Kidney epithelial cell (primary cell): ENCODE measurements at places on chromosomes 7 and 10.
A peak's percentile ranks its signal among the peaks of the same experiment; 100 is the strongest.

- DNase-seq = no peak
Observed at GRCh38 chr7:40916813-40917212, 782.0 kb downstream of the SUGCT start.

GRCh38 chr10:120495226-120496009, 38.4 kb downstream of the PLPP4 start:
- no peak for DNase-seq

- no peak for DNase-seq
Observed at GRCh38 chr7:155570171-155570958, 24.0 kb upstream of the CNPY1 start.

DNA sequence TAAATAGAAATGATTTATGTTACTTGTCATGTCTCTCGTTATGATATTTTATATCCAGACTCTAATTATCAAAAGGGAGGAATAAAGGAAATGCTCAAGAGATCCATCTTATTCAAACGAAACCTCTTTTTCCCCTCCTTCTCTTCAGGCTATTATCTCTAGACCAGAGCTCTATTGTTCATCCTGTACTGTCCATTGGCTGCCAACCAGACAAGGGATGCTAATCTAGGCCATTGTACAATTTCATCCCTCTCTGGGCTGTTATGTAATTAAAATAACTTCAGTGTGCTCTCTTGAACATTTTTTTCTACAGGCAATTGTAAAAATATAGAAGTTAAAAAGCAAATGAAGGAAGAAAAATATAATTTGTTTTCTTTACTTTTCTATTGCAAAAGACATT, 220.4 kb downstream of the HDAC9 start:
- no peak for DNase-seq

DNA sequence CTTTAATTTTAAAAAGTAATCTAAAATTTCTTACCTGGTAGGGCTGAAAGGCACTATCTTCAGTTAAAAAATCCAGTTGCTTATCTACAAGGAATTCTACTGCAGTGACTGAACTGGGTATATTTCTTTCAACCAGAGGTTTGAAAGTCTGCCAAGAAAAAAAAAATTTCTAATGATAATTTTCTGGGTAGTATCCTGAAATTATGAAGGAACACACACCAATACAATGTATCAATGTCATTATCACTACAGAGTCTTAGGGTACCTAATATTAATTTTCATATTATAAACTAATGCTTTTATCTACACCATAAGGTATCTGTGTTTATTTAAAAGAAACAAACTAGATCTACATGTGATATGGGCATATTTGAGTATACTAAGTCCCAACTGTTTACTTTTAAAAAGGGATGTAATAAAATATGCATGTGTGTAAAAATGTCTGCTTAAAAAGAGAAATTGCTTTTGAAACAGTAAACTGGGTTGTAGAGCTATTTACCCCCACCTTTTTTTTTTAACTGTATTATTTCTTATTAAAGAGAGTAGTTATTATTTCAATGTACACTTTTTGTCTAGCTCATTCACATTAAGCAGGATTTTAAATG, 131.6 kb downstream of the NRBF2 start:
- DNase-seq = no peak

- DNase-seq = no peak
Observed at GRCh38 chr10:131832056-131832685, 68.6 kb upstream of the PPP2R2D start.

DNA sequence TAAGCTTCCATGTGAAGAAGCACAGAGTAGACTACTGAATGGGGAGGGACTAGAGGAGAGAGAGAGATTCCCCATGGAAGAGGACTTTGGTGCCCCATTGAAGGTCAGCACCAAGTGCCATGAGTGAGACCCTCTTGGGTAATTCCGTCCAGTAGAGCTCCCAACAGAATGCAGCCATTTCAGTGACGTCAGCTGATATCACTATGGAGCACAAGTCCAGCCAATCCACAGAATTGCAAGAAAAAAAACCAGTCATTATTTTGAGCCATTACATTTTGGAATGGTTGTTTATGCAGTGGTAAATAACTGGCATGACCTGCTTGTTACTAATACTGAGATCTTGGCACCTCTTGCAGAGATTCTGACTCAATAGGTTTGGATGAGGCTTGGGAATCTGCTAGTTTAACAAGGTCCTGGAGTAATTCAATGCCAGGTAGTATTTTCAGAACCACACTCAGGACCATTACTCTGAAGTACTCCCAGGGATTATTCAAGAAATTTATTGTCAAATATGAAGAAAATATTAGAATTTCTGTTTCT, 52.6 kb upstream of the SP8 start:
- DNase-seq = no peak

DNA sequence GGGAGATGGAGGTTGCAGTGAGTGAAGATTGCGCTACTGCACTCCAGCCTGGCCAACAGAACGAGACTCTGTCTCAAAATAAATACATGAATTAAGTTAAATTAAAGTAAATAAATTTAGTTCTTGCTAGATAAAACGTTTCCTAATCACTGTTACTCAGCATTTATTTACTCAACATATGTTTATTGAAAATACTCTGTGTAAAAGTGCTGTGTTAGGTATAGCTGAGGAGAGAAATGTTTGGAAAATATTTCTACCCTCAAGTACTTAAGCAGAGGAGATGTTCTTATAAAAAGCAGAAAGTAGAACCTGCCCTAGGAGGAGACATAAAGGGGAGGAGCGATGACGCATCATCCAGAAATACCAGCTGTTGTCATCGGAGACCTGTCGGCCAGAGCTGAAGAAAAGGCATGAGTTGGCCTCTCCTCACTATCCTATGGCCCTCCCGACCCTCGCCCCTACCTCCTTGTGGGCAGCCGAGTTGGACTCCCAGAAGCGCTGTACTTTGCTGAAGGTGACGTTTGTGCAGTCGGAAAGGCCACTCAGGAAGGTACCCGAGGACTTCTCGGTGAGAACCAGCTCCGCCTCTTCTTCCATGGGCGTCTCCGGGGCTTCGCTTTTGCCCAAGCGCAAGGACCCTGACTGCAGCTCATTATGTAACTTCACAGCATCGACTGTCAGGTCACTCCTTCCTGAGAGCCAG, 1.1 kb downstream of the RRP12 start:
- DNase-seq = no peak

- no peak for DNase-seq
Observed at GRCh38 chr7:56537952-56538351, 421.7 kb upstream of the NUPR2 start.

- peak; percentile 7 for DNase-seq
Observed at GRCh38 chr10:42753126-42753506, 29.5 kb upstream of the BMS1 start.

DNA sequence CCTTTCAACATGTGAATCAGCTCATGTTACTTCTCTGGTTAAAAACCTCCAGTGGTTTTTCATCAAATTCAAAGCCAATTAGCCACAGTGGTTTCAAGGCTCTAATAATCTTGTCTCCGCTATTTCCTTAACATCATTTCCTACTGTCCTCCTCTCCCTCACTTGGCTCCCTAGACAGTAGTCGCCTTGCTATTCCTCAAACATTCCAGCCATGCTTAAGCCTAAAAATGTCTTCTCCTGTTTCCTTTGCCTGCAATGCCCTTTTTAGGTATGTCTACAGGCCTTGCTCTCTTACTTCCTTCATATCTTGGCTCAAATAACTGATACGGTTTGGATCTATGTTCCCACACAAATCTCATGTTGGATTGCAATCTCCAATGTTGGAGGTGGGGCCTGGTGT, 779.4 kb upstream of the LRRN3 start:
- DNase-seq = no peak

- DNase-seq = no peak
Observed at GRCh38 chr7:117149692-117150091, 173.2 kb downstream of the WNT2 start.

DNA sequence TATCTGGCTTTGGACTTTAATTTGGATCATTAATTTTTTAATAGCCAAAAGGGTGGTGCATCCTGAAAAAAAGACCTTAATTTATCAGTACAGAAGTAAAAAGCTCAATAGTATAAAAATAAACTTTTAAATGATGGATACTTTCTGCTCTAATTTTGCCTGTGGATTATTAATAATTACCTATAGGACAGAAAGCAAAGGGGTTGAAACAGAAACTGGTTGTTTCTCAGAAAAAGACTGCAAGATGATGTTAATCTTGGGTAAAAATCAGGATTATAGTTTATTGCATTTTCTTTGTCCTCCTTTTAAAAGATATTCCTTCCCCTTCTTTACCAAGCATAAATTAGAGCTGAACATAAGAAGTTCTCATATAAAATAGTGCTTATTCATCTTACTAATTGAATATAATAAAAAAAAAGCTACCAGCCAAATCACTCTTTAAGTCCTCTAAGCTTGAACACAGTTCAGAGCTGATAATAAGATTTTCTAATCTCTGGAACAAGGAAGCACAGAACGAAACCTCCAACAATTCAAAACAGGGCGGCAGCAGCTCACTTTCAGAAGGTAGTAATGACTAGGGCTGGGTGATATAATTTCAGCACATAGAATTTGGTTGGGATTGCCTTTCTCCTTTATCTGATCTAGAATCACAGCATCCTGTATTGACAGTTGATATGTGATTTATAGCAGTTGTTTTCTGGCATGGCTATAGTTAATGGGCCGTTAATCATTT, 8.1 kb upstream of the GPR85 start:
- no peak for DNase-seq

DNA sequence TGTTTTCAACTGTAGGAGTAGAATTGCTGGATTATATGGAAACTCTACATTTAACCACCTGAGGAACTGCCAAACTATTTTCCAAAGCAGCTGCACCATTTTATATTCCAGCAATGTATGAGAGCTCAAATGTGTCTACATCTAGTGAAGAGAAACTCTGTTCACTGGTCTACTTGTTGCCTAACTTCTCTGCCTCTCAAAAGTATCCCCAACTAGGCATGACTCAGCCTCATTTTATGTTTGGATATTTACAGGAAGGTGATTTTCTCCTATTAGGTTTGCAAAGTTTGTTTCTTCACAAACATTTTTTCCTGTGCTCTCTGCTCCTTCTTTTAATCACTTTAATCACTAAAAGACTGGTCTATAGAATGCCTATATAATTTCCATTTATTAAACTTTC, 37.1 kb upstream of the SRI start:
- no peak for DNase-seq

GRCh38 chr10:87694011-87694794, 34.5 kb downstream of the PAPSS2 start:
- DNase-seq = no peak

DNA sequence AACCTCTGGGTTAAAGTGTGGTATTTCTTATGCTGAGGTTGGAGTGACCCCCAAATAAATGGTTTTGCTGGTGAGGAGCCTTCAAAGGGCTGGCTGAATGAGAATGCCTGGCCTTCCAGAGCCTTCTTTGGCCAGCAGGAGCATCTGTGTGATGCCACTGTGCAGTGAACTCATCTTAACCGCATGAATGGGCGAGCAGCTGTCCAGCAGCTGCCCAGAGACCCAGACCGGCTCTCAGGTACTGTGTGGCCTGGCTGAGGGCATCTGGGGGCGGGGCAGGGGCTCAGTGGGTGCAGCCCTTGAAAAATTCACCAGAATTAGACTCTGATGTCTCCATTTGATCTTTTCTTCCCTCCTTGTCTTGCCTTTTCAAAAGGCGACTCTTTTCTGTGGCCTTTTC, 59.0 kb downstream of the SYPL1 start:
- no peak for DNase-seq

DNA sequence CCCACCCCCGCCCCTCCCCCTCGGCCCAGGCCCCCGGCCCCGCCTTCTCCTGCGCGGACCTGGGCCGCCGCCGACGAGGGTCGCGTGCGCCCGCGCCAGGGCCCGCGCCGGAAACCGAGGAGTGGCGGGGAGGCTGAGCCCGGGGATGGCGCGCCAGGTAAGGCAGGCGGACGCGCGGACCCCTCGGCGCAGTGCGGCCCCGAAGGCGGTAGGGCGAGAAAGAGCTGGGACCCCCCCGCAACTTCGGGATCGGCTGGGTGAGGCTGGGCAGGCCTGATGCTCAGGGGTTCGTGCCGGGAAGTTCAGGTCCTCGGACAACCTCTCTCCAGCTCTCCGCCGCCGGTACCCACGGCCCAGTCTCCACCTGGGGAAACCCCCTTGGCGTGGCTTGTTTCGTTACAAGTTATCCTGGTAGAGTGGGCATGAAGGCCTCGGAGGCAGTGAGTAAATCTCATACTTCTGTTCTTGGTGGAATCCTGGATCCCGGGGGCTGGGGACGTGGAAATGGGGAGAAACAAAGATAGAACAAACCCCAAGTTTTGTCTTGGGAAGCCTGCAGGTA, 58.4 kb downstream of the ZNF467 start:
- no peak for DNase-seq

DNA sequence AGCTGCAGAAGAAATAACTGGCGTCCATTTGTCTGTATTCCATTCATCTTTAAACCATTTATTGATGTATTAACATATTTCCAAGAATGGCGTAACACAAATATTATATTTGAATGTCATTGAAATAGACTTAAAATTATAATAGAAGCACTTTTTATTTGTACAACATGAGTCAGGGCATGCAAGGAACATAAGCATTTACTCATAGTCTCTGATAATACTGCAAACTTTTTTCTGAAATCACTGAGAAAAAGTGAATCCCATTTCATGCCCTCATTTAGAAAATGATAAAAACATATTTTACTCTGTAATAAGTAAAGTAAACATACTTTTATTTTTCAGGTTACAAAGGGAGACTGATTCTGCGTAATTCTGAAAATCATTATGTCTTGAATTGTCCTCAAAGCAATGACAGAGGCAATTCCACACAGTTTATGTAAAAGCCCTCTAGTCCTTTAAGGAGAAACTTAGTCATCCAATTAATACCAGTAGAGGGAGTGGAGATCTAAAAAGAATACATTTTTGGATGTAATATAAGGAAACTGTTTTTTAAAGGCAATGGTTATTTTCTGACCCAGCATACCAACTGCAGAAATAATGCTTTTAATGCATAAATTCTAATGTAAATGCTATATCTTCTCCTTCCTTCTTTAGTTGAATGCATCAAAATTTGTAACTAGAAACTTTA, 58.1 kb downstream of the AGMO start:
- DNase-seq = no peak

DNA sequence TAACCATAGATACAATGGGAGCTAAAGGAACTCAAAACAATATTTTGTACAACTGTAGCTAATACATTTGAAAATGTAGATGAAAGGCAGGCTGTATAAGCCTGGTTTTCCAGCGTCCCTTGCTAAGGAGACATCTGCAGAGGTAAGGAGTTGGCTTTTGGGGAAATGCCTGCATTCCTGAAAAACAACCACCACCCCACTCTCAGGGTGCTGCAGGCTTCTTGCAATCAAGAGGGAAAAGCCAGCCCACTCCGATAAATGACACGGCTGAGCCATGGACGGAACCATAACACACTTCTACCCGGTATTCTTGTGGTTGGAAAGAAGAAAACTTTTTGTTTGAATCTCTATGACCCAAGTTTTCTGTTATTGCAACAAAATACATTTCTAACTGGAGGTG, 200.3 kb downstream of the TEX36 start:
- DNase-seq = no peak

DNA sequence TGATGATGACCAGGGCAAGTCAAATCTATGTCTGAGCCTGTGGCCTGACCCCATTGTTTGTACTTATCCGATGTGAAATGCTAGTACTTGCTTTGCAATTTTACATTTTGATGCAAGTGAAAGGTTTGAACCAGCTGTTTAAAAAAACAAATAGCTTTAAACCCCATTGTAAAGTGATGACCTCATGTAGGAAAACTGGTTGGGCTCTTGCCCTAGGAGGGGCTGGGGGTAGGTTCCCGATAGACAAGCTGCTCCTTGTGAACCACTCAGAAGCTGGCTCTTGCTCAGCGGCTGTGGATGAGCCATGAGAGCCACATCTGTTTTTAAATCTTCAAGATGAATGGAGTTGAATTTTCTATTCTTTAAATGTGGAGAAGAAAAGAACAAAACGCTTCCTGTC, 185.3 kb downstream of the WDR11 start:
- no peak for DNase-seq

- DNase-seq = no peak
Observed at GRCh38 chr10:77380191-77380590, 257.4 kb downstream of the KCNMA1 start.
